ENCODE measurements at places on chromosomes 7 and 10. TPM values are rescaled to one million over a fixed set of nuclear protein-coding genes. Genes with fewer than 3 reads are reported as not detected.

The CDC14C gene
- total RNA-seq = not detected

The ASB10 gene
- total RNA-seq = not detected

The NPC1L1 gene
- not detected for total RNA-seq

The ZNF467 gene
- 0.11 TPM for total RNA-seq

The ZNF487 gene
- total RNA-seq = 5.2 TPM

The SLIT1 gene
- total RNA-seq = 0.71 TPM

DNA sequence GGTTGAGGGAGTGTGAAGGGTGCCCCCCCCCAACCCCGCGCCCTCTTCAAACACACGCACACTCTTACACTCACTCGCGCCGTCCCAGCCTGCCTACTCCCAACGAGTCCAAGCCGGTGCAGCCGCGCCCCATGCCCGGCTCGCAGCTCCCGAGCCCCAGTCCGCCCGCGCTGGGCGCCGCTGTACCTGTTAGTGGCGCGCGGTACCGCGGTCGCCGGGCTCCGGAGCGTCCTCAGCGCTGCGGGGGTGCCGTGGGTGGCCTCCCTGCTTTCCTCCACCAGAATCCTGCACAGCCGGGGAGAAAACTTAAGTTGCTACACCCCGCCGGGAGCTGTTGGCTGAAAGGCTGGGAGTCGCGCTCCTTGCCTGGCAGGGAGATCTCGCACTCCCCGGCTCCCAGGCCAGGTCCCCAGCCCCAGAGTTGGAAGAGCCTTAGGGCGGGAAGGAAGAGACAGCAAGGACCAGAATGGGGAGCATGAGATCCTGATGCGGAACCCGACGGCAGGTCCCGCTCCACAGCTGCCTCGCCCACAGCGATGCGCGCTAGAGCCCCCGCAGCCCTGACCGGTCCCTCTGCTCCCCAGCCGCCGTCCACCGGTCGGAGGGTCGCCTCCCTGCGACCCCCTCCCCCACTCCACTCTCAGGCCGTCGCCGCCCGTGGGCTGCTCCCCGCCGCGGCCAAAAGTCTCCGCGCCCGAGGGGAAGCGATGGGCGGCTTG is 863 bp downstream of the ST8SIA6 start:
- peak; percentile 28 for DNase-seq
- H3K27ac ChIP-seq = no peak overlapping the region
- peaks cover 3% of the 10 kb centered on the region for H3K36me3 ChIP-seq

DNA sequence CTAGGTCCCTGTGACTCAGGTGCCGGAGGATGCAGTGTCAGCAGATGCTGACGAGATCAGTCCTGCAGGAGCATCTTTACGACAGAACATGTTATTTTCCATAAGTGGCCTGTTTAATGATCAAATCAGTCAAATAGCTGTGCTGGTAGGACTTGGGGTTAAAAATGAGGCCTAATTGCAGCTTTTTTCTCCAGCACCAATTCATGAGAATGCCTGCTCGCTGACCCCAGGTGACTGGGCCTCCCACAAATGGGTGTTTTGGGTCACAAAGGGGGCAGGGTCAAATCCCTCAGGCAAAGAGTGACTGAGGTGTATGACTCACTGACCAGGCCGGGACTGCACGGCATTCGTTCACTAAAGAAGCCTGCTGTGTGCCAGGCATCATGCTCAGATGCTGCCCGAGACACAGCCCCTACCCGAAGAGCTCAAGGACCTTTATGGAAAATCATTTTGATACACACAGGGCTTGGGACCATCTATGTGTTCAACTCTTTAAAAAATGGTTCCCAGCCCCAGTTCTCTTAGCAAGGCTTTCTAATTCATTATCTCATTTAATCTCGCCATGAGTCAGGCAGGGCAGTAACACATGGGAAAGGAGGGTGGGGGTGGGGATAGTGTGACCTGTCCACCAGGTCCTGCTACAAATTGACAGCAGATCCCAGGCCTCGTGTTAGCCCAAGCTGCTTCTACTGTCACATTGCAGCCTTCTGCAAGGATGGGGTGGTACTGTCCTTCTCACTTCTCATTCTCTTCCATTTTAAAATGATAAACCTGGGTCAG is 21.1 kb downstream of the ZNF775 start:
- H3K27ac ChIP-seq = peak overlapping the region; percentile 25
- no peak overlapping the region for H3K4me3 ChIP-seq
- peaks cover 4% of the 10 kb centered on the region for H3K36me3 ChIP-seq
- DNase-seq = no peak
- no peaks in the 10 kb centered on the region for H3K27me3 ChIP-seq

All from activated CD8-positive, alpha-beta T cell treated with anti-CD3 and anti-CD28 coated beads, Interleukin-2, amount 10 ng/mL, durations not matched to agents 7 days and 5 days (primary cell).